ENCODE measurements at places on chromosomes 5 and 9.

- DNase-seq, result peak; percentile 58
These were observed 97.4 kb downstream of the DAP start for GRCh38 chr5:10663489-10664179.

DNA sequence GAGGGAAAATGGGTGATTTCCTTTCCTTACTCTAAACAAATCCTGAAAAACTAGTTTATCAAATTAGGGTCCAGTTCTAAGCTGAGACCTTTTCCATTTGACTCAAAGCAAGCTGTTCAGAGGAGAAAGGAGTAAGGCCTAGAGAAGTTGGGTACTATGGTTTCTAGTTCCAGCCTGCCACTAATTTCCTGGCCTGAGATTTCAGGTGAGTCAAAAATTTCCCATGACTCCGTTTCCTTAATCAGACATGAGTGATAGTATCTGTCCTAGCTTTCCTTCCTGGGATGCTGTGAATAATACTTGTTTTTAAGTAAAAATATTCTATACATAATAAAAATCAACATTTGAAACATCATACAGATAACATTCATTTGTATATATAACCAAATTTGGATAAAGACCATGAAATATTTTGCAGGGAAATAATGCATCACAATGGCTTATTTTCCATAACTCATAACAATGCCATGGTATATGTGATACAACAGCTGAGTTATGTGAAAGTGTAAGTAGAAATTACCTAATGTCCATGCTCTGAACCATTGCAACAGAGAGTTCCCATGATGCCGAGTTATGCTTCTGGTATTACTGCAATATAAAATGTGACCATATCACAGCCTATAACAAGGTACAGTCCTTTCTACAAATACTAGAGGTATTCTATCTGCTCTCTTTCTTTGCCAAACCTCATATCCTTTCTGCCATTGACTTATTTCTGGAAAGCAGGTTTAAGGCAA lies 142.7 kb downstream of the MLLT3 start:
- DNase-seq, result no peak

GRCh38 chr9:100595391-100596199 lies 17.7 kb downstream of the CAVIN4 start:
- DNase-seq, result peak; percentile 67

DNA sequence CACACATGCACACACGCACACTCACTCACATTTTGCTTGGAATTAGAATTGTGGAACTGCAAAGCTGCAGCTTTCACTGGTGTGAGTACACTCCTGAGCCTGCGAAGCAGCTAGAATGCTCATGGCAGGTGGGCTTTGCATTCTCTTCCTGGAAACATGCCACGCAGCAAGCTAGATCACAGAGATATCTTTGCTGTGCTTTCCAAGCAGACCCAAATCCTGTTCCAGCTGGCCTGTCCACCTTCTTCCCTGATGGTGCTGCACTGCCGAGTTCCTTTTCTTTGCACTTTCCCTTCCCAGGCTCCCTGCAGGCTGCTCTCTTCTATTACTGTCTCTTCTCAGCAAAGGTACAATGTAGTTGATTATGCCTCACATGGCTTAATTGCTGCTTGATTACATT lies 92.7 kb upstream of the CKMT2 start:
- no peak for DNase-seq

GRCh38 chr9:117464941-117465616 lies 50.2 kb upstream of the ASTN2 start:
- no peak for DNase-seq

DNA sequence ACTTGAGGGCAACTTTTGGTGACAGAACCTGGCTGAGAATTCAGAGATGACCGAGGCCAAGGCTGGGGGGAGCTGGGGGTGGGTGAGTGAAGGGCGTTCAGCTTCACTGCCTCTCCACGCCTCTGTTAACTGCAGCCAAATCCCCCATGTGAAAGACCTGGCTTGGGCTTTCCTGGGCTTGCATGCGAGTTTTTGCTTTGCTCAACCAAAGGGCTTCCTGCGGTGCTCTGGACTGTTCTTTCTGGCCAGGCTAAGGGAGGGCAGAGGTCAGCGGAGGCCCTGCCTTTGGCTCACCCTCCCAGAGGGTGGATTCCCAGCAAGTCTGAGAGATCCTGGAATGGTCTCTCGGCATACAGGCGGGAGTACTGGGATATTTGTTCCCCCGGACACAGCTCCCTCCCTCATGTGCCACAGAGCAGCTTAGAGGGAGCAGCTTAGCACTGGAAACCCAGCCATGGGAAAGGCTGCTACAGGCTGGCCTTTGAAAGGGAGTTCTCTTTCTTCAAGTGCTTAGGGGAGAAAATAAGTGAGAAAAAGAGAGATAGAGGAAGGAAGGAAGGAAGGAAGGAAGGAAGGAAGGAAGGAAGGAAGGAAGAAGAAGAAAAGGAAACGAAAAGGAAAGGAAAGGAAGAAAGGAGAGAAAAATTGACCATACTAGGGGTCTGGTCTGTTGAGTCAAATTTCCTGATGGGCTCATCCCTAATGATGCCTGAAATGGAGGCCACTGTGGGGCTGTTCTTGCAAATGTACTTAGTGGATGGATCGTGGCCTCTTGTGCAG lies 158.8 kb downstream of the FGF18 start:
- DNase-seq, result no peak

GRCh38 chr5:166695326-166695725 lies 1596.1 kb upstream of the WWC1 start:
- DNase-seq, result no peak

DNA sequence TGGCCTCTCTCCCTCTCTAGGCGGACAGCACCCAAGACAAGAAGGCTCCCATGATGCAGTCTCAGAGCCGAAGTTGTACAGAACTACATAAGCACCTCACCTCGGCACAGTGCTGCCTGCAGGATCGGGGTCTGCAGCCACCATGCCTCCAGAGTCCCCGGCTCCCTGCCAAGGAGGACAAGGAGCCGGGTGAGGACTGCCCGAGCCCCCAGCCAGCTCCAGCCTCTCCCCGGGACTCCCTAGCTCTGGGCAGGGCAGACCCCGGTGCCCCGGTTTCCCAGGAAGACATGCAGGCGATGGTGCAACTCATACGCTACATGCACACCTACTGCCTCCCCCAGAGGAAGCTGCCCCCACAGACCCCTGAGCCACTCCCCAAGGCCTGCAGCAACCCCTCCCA lies 102.5 kb downstream of the PPARGC1B start:
- DNase-seq, result no peak

- no peak for DNase-seq
These were observed 1.2 kb upstream of the CKS2 start for GRCh38 chr9:89309608-89310474.

DNA sequence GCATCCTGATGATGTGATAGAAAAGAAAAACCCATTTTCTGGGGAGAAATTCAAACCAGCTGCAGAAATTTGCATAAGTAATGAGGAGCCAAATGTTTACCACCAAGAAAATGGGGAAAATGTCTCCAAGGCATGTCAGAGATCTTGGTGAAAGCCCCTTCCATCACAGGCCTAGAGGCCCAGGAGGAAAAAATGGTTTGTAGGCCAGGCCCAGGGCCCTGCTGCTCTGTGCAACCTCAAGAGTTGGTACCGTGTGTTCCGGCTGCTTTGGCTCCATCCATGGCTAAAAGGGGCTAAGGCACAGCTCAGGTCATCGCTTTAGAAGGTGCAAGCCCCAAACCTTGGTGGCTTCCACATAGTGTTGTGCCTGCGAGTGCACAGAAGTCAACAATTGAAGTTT lies 543.1 kb downstream of the ZNF608 start:
- no peak for DNase-seq

GRCh38 chr9:5188060-5188984 lies 2.9 kb upstream of the INSL6 start:
- DNase-seq, result no peak

- DNase-seq, result peak; percentile 43
These were observed 1111.1 kb downstream of the TAF11L14 start for GRCh38 chr5:18745042-18745987.

- DNase-seq, result no peak
These were observed 136.6 kb downstream of the PIK3R1 start for GRCh38 chr5:68352166-68352565.

- DNase-seq, result no peak
These were observed 374.7 kb downstream of the ZSWIM6 start for GRCh38 chr5:61706751-61707150.

- no peak for DNase-seq
These were observed 134.4 kb downstream of the TMEM38B start for GRCh38 chr9:105828596-105829213.

GRCh38 chr5:150632305-150633160 lies 7.9 kb upstream of the SYNPO start:
- DNase-seq, result no peak

GRCh38 chr5:483434-484140 lies 40.6 kb downstream of the EXOC3 start:
- DNase-seq, result no peak
